ENCODE measurements at places on chromosomes 2 and 18. TPM values are rescaled to one million over a fixed set of nuclear protein-coding genes. Genes with fewer than 3 reads are reported as not detected.

The SKA1 gene
- total RNA-seq: 10.7 TPM

The RAB11FIP5 gene
- 60.9 TPM for total RNA-seq

The SATB2 gene
- 4.9 TPM for total RNA-seq

The RAPH1 gene
- 95.1 TPM for total RNA-seq
